Right renal pelvis (tissue), 4 donors: ENCODE measurements at places on chromosomes 4 and X.

DNA sequence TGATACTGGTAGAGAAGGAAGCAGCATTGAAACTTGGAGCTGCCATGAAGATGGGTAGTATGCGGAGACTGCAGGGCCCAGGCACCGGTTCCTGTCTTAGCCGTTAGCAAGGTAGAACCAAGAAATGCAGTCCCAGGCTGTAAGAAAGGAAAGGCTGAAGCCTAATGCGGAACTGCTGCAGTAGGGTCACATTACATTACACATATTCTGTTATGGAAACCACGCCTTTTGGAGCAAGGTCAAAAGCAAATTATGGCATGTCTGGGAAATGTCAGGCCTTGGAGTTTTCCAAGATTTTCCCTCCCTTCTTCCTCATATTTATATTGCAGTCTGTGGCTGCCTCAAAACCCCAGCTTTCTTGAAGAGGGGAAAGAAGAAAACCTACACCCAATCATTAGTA is 204.8 kb upstream of the RASGEF1B start:
- no peak for DNase-seq

DNA sequence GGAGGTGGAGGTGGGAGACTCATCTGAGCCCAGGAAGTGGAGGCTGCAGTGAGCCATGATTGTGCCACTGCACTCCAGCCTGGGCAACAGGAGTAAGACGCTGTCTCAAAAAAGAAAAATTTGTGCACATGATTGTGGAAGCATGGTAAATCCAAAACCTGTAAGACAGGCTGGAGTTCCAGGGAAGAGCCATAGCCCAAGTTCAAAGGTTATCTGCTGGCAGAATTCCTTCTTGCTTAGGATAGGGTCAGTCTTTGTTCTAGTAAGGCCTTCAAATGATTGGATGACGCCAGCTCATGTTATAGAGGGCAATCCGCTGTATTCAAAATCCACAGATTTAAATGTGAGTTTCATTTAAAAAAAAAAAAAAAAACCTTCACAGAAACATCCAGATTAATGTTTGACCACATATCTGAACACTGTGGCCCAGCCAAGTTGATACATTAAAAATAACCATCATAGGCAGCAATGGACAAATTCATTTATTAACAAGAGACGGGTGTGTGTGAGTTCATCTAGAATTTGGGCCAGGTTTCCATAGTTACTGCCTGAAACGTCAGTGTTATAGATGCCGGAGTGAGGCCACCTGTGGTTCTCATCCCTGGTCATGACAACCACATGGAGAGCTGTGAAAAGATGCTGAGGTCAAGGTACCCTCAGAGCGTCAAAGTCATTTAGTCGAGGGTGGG is 35.2 kb upstream of the SLC2A9 start:
- no peak for DNase-seq

GRCh38 chrX:65574356-65574755 is 39.8 kb upstream of the LAS1L start:
- DNase-seq = no peak

DNA sequence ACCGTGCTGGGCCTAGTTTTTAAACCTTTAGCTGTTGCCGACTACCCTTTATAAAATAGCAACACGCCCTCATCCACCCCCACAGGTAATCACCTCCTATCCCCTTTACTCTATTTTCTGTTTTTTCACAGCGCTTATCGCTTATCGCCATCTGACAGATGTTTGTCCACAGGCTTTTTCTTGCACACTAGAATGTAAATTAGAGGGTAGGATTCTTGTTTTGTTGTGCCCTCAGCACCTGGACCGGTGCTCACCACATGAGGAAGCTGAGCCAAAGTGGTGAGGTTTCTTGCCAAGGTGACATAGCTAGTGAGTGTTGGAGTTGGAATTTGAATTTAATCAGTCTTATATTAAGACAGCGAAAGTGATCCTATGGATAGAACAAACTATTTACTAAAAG is 2.9 kb upstream of the RBBP7 start:
- DNase-seq = no peak

GRCh38 chr4:167100120-167100519 is 134.2 kb downstream of the SPOCK3 start:
- no peak for DNase-seq
